ENCODE measurements at places on chromosomes 2 and 18. TPM values are rescaled to one million over a fixed set of nuclear protein-coding genes. Genes with fewer than 3 reads are reported as not detected.
A peak's percentile ranks its signal among the peaks of the same experiment; 100 is the strongest.

The OSBPL6 gene
- total RNA-seq, result 3.5 TPM

The TMEM247 gene
- not detected for total RNA-seq

DNA sequence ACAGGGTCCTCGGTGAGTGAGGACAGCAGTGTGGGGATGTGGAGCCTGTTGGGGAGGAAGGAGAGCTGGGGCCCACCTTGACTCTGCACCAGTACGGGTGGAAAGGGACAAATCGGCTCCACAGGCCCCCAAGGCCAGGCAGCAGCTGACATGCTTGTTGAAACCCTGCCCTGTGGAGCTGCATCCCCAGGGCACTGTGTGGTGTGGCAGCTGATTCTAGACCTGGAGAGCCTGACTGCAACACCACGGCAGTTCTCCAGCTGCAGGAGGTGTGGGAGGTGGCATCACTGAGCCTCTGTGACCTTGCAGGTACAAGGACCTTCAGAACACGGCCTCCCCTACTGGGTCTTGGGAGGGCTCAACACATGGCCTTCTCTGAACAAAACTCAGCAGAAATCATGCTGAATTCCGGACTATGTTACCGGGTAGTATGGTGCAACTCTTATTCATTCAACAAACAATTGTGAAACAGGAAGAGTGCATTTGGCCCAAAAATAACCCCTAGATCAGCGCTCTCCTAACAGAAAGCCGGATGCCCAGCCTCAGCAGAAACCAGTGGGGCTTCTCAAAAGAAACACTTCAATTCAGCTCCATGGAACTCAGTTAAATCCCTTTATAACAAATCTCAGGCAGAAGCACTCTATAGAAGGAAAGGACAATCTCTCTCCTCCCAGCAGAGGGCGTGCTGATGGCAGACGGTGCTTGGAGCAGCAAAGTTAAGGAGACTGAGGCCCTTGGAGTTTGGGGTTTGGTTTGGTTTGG is 104.4 kb upstream of the SALL3 start:
- DNase-seq, result no peak

- DNase-seq, result peak; percentile 57
Observed at GRCh38 chr2:206585335-206585734, 57.0 kb upstream of the FAM237A start.

GRCh38 chr2:138507267-138507666 is 5.7 kb downstream of the SPOPL start:
- no peak for DNase-seq

GRCh38 chr2:9336576-9337314 is 86.6 kb downstream of the ITGB1BP1 start:
- peak; percentile 78 for DNase-seq

- peak; percentile 77 for DNase-seq
Observed at GRCh38 chr2:28683100-28683706, 68.4 kb upstream of the PPP1CB start.

DNA sequence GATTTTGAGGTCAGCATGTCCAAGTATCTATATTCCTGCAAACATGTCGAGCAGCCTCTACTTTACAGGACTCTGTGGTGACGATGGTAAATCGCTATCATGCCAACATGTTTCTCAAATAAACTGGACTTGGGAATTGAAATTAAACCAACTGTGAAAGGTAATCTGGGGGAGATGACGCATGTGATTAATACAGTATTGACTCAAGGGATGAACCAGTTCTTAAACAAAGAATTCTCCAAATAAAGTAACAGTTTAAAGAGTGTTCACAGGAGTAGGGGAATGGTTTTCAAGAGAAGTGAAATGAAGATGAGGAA is 54.3 kb downstream of the THUMPD2 start:
- no peak for DNase-seq

- DNase-seq, result no peak
Observed at GRCh38 chr2:162579986-162580385, 236.1 kb downstream of the GCA start.

- DNase-seq, result no peak
Observed at GRCh38 chr18:75141734-75142133, 67.2 kb downstream of the PTGR3 start.

- no peak for DNase-seq
Observed at GRCh38 chr2:10785260-10785659, 27.3 kb downstream of the PDIA6 start.

DNA sequence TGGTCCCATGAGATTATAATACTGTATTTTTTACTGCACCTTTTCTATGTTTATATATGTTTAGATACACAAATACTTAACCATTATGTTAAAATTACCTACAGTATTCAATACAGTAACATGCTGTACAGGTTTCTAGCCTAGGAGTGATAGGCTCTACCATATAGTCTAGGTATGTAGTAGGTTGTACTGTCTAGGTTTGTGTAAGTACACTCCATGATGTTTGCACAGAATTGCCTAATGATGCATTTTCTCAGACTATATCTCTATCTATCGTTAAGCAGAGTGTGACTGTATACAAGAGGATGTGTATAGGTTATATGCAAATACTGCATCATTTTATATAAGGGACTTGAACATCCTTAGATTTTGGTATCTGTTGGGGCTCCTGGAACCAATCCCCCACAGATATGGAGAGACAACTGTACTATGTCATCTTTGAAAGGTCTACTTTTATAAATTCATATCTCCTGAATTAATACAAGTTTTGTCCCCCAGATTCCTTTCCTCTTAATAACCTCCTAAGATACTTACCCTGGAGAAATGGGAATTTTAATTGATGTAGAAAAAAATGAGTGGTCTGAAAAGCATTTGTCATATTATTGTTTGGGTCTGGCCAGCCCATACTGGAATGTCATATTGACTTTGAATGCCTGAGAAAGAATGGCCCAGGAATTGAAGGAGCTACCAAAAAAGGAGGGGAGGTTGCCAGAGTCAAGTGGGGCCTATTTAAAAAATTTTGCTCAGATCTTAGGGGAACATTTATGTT is 36.6 kb downstream of the EHBP1 start:
- no peak for DNase-seq

GRCh38 chr18:66916834-66917233 is 312.9 kb upstream of the CDH19 start:
- no peak for DNase-seq

- DNase-seq, result no peak
Observed at GRCh38 chr2:43068041-43068533, 158.3 kb downstream of the ZFP36L2 start.
